ENCODE measurements at places on chromosomes 12 and 14.

DNA sequence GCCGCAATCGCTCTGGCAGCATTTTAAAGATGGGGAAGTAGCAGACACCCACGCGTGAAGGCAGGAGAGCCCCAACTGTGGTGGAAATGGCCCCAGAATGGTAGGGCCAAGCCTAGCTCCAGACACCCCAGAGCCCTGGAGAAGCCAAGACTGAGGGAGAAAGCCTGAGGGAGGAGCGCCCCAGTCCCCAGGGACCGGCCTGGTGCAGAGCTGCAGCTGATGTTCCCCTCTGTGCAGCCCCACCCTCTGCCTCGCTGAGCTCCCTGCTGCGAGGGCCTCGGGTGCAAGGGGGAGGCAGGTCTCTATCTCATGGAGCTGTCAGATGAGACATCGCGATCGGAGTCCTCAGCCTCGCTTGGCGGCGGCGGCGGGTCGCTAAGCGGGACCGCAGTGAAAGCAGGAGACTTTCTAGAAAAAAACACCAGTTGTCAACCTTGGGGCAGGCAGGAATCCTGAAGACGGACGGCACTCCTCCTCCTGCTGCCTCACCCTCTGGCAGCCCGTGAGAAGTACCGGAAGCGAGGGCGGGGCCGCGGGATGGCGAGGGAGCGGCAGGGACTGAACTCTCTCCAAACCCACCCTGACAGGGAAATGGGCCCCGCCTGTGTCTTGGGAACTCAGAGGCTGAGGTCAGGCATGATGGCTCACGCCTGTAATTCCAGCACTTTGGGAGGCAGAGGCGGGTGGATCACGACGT, 6.0 kb downstream of the GAPDH start:
- peak; percentile 91 for DNase-seq

DNA sequence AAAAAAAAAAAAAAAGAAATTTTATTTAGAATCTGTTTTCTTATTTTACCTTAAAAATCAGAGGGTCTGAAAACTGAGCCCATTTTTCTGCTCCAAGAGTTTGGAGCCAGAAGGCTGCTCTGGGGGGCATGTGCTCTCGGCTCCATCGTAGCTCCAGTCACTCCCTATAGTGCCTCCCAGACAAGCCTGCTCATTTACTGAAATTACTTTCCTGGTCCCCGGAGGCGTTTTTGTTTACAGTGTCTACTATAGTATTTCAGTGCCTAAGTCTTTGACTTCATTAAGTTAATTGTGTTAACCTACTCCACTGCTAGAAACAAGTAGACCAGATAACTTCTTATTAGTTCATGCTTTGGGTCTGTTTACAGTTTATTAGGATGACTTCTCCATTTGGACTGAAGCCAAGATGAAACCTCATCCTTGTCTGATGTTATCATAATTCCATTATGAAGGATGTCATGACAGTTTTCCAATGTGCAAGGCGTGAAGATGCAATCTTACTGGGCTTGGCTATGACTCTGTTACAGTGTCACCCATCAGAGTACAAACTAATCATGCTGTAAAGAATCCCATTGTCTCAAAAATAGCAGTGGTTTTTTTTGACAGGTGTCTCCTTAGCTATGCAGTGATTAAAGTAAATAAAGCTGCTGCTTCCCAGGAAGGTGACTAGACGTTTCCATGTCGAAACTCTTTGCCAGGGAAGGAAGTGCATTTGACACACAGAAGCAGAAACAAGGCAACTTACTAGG, 182.3 kb downstream of the TMEM132C start:
- no peak for DNase-seq

GRCh38 chr14:54342806-54343205, 54.0 kb upstream of the CDKN3 start:
- no peak for DNase-seq

DNA sequence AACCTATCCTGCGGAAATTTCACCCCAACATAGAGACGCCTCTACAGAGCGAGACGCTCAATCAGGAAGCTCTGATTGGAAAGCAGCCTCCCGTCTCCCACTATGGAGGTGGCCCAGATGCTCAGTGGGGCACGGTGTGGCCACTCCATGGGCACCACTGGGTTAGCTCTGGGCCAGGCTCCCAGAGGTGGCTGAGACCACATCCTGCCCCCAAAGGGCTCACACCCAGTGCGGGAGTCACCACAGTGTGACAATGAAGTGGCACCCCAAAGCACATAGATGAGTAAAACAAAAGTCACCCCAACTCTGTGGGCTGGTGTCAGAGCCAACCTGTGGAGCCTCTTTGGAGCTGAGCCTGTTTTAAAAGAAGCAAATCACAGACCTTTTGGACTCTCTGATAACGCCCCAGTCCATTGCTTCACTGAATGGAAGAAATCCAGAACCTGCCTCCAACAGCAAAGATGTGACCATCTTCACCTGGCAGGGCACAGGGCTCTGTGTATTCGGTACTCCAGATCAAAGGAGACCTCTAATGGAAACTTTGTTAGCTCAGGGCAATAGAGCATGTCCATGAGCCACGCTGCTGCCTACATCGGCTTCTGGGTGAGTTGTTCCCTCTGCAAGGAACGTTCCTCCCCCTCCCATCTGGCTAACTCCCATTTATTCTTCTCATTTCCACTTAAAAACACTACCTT, 19.6 kb downstream of the CLMN start:
- no peak for DNase-seq

DNA sequence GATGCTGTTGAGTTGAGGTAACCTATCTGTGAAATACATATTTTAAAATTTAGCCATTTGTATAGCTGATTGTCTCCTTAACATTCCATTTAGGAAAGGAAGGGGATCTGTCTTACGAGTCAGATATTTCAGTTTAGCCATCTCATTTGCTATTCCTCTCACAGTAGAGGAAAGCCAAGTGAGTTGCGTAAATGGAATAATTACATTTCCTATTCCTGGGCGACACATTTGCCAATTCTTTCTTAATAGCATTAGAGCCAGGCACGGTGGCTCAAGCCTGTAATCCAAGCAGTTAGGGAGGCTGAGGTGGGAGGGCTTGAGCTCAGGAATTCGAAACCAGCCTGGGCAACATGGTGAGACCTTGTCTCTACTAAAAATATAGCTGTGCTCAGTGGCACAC, 116.3 kb downstream of the TMX1 start:
- no peak for DNase-seq

GRCh38 chr12:89597210-89597609, 71.4 kb upstream of the POC1B start:
- DNase-seq: no peak

DNA sequence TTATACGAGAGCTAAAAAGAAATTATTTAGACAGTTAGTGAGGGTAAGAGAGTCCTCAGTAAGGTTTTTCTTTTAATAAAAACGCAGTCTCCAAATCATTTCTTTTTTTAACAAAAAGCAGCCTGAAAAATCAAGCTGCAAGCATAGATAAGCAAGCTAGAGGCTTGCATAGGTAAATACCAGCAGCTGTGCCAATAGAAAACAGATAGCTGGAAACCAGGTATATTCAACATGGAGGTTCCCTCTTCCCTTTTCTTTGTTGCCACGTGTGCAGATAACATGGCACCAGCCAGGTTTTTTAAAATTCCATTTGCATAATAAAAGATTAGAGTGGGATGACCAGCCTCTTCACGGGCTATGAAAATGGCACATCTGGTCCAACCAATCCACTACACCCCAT, 6.1 kb upstream of the PRKAB1 start:
- DNase-seq: no peak

GRCh38 chr12:42733911-42734310, 144.4 kb upstream of the PRICKLE1 start:
- DNase-seq: no peak

DNA sequence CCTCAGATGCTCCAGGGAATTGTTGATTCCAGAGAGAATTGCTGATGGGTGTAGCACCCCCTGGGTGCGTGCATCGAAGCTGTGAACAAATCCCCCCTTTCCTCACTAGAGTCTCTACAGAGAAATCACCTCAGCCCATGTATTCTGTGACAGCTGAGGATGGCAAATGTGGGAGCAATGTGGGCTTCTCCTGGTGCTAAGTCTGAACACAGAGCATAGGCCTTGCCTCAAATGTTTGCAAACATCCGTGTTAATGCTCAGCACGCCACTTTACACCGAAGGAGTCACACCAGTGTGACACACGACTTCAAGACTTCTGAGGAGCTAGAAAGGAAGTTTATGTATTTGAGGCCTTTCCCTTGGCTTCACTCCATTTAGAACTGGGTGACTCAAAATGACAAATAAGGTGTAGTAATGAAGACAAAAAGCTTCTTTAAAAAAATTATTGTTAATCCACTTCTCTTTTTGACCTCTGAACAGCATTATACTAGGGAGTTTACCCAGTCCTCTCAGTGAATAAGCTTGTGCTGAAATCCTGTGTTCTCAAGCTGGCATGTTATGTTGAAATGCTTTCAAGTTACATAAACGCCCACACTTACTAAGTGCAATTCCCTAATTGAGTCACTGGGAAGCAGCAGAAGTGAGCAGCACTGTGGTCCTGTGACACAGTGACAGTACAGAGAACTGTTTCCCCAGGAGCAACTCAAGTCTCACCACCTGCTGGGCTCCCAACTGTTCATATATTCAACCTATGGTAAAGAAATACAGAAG, 92.9 kb downstream of the FAR2 start:
- DNase-seq: peak; percentile 86

DNA sequence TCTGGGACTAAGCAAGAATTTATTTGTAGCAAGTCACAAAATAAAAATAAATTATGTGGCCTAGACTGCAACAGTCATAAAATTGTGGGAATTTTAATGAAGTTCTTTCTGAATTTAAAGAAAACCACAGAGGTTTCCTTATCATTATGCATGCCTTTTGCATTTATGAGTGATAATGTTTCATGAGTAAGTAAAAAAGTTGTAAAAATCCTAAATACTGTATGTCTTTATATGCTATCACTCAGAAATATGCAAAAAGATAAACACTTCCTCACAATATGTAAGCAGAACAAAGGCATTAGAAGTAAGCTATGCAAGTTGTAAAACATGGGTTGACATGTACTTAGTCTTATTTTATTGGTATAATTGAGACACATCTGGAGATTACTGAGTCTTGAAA, 239.4 kb upstream of the PDE3A start:
- no peak for DNase-seq

DNA sequence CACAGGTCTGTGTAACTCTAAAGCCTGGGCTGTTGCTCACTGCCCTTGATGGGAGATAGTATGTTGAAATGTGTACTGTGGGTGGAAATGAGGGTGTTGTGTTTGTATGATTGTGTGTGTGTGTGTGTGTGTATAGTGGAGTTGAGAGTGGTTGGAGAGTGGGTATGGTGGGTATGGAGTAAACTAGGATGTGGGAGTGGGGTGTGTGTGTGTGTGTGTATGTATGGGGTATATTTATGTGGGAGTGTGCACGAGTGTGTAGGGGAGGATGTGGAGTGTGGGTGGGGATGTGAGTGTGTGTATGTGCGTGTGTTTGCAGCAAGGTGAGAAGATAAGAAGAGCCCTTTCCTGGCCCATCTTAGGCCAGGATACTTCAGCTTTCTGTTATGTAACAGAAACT, 22.3 kb downstream of the RPH3A start:
- DNase-seq: no peak

GRCh38 chr14:29062466-29062865, 295.9 kb downstream of the FOXG1 start:
- no peak for DNase-seq

- DNase-seq: no peak
Measured at GRCh38 chr12:21860128-21860527, 81.1 kb downstream of the ABCC9 start.

GRCh38 chr12:80894179-80894578, 43.6 kb downstream of the LIN7A start:
- no peak for DNase-seq

DNA sequence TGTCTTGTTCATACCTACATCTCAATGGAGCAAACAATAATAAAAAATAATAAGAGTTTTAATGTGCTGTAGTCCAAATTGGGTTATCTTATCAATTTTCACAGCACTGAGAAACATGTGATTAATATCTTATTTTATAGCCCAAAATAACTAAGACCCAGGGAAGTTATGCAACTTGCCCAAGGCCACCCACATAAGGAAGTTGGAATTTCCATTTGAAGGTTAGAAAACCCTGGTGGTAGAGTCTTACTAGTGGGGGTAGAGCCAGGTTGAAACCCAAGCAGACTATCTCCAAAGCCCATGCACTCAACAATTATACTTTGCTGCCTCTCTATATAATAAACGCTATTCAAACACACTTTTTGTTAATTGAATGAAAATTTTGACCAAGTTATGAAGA, 270.0 kb upstream of the CAND1 start:
- DNase-seq: no peak

DNA sequence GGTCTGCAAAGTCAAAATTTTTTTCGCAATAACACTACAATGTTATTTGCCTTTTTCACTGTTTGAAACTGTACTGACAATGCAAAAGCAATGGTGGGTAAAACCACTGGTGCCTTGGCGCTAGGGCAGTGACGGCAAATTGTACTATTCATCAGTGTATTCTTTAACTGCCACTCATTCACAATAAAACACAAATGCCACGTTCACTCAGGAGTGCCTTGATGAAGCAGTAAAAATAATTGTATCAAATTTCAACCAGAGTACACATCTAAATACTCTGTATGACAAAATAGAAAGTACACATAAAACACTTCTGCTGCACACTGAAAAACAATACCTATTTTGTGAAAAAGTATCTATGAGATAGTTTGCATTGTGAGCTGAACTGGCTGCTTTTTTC, 17.8 kb downstream of the DCAF5 start:
- DNase-seq: no peak

All from KBM-7 (cell line).